Nucleus accumbens (tissue), 56 donors: ENCODE measurements at places on chromosomes 16 and 17.

GRCh38 chr17:81037798-81038733 lies 3.1 kb downstream of the BAIAP2 start:
- no peak for DNase-seq

GRCh38 chr17:10226930-10227695 lies 28.7 kb upstream of the GAS7 start:
- no peak for DNase-seq

DNA sequence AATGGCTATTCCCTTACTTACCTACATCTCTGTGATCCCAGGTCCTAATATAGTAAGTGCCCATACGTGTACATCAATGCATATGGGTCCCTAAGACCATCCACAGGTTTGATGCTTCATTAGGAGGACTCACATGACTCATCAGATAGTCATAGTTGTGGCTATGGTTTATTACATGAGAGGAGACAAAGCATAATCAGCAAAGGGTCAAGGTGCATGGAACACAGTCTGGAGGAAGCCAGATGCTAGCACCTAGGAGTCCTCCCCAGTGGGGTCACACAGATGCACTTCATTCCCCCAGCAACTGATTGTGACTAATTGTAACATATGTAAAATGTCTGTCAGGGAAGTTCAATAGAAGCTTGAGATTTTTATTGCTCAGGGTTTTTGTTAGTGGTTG lies 42.8 kb downstream of the PHKB start:
- DNase-seq: no peak

DNA sequence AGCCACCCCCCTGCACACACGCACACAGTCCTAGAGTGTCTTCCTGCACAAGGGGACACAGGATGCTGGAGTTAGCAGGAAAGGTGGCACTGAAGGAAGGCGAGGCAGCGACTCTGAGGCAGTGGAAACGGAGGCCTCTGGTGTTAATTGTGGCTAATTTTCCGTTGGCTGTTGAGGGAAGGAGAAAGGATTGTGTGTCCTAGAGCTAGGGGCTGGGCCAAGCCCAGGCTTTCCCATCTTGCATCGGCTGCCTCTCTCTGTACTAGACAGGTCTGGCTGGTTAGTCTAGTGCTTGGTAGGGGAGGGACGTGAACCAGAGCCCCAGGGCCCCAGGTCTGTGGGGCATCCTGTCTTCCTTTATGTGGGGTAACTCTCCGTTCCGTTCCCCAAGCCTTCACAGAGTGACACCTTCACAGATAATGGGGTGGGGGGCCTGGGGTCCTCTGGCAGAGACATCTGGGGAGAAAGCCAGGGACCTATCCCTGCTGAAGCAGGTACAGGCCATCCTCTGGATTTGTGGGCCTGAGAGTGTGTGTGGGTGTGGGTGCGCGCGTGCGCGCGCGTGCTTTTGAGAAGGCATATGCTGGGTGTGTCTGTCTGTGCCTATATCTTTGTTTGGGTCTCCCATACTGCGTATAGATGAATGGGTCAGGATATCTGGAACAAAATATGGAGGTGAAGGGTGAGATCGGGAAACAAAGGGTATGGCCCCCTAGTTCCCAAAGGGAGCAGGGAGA lies at the start of gene CHD3:
CHD3 (plus strand) TSS at position 606 of the 737 bp plus-strand sequence. CDS start 212 bp downstream, outside the sequence.
- no peak for DNase-seq

DNA sequence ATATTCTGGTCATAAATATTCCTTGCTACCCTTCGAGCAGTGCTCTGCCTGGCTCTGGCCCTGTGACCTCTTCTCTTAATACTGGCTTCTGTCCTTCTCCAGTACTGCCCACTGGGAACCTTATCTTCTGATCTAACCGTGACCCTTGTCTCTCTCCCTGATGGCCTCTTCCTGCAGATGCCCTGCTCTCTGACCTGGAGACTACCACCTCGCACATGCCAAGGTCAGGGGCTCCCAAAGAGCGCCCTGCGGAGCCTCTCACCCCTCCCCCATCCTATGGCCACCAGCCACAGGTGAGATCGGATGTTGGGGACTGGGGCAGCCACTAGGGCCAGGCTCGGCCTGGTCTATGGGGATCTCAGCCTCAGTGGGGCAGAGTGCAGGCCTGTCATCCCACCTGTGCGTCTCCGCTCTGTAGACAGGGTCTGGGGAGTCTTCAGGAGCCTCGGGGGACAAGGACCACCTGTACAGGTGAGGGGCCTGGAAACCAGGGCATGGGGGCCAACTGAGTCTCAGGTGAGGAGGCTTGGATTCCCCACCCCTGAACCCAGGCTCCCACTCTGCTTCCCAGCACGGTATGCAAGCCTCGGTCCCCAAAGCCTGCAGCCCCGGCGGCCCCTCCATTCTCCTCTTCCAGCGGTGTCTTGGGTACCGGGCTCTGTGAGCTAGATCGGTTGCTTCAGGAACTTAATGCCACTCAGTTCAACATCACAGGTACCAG lies 1.5 kb downstream of the TGFB1I1 start:
- no peak for DNase-seq

- no peak for DNase-seq
Observed at GRCh38 chr16:50021544-50021943, 3.5 kb upstream of the CNEP1R1 start.

DNA sequence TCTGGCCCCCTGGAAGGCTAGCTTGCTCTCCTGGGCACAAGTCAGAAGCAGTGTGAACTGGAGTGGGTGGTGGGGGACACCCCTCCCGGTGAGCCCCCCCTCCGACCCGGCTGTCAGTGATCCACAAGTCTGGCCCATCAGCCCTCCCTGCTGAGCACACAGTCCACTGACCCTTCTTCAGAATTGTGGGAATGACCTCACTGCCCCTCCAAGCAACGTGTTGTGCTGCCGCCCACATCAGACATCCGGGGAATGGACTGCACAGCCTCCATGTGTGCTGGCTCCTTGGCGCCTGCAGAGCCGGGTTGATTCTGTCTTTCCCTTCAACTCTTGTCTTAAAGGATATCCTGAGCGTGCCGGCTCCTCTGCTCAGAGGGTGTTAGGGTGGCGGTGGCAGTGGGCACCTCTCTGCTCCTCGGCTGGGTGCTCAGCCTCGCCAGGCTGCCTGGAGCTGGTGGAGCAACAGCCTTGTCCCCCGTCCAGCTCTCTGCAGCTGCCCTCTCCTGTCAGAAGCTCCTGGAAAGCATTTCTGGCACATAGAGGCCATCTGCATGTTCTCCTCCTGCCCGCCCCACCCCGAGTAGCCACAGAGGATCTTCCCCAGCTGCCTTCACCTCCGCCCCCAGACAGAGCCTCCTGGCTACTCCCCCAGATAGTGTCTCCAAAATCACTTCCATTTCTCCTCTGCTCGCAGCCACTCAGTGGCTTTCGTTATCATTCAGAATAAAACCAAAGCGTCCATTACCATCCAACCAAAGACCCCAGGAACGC lies 19.8 kb downstream of the NPTX1 start:
- no peak for DNase-seq

DNA sequence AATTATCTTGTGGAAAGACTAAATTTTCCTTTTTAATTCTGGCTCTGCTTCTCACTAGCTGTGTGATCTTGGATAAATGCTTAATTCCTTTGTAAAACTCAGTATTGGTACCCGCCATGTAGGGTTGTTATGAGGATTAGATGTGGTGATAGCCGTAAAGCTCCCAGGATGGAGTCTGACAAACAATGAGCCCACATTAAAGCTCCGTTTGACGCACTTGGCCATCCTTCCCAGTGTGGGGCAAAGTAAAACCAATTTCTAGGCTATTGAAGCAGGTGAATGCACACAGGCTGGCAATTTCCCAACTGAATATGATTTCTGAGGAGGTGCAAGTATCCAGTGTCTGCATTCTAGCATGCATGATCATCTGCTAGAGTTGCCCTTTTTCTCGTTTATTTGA lies 123.6 kb downstream of the MRTFB start:
- DNase-seq: no peak

DNA sequence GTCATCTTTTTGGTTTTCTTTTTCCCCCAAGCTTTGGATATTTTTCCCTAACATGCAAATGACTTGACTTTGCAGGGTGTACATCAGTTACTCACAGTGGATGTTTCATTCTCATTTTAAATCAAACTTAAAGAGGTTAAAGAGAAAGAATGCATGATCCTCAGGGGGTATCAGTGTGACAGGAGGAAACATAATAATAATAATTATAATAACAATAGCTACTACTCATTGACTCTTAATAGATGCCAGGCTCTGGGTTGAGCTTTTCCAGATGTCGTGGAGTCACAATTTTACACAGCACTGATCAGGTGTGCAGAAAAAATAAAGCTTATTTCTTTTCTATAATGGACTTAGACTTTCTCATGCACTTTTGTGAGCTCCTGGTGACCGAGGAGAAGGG lies 157.2 kb upstream of the CACNG3 start:
- DNase-seq: no peak

- no peak for DNase-seq
Observed at GRCh38 chr16:66376577-66377305, 10.2 kb downstream of the CDH5 start.

DNA sequence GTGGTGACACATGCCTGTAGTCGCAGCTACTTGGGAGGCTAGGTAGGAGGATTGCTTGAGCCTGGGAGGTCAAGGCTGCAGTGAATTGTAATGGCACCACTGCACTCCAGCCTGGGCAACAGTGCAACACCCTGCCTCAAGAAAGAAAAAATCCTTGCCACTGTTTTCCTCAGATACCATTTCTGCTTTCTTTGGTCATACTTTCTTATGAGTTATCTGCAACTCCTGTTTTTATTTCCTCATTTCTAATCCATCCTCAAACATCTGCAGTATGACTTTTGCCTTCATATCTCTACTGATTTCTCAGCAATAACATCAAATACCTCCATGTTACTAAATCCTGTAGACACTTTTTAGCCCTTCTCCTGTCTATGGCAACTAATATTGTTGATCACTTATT lies 3.1 kb upstream of the AP2B1 start:
- DNase-seq: no peak

- DNase-seq: no peak
Observed at GRCh38 chr17:54793271-54793670, 107.4 kb upstream of the TOM1L1 start.

GRCh38 chr16:58495521-58496331 lies 4.2 kb upstream of the NDRG4 start:
- peak; percentile 70 for DNase-seq

GRCh38 chr17:47223007-47223406 lies 13.9 kb downstream of the MYL4 start:
- no peak for DNase-seq

- DNase-seq: no peak
Observed at GRCh38 chr17:64771980-64772844, 110.1 kb upstream of the SMURF2 start.

DNA sequence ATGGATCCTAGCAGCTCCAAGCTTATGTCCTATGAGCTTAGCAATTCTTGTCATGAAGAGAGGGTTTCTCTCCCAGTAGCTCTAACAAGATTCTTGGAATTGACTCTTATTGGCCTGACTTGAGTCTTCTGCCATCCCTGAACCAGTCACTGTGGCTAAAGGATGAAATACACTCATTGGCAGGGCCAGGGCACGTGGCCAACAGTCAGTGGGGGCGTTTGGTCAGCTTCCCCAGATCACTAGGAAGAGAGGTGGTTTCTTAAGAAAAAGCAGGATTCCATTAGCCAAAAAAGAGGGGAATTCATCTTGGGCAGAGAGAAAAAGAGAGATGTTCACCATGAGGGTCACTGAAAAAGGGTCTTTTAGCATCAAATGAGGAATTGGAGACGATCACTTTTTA lies 363.2 kb downstream of the SNX29 start:
- DNase-seq: no peak

GRCh38 chr17:17849845-17850373 lies 13.1 kb upstream of the SREBF1 start:
- DNase-seq: no peak

- DNase-seq: no peak
Observed at GRCh38 chr16:67942510-67943255, 1.2 kb downstream of the LCAT start.

GRCh38 chr17:50371526-50371925 lies 1.5 kb downstream of the MRPL27 start:
- DNase-seq: no peak

DNA sequence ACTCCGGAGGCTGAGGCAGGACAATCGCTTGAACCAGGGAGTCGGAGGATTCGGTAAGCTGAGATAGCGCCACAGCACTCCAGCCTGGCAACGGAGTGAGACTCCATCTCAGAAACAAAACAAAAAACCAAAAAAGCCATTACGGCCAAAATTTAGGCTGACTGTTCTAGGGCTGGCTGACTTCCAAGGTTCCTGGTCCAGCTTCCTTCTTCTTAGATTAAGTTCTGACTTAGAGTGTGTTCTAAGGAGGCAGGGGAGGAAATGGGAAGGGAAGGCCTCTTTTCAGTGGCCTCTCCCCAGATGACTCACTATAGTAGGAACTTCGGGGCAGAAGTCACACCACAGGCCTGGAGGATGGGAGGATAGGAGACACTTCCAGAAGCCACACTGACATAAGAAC lies 27.7 kb upstream of the CLEC18B start:
- no peak for DNase-seq

- no peak for DNase-seq
Observed at GRCh38 chr16:1941162-1942046, 1.6 kb downstream of the MSRB1 start.

- no peak for DNase-seq
Observed at GRCh38 chr17:69012895-69013805, 47.6 kb downstream of the ABCA9 start.

DNA sequence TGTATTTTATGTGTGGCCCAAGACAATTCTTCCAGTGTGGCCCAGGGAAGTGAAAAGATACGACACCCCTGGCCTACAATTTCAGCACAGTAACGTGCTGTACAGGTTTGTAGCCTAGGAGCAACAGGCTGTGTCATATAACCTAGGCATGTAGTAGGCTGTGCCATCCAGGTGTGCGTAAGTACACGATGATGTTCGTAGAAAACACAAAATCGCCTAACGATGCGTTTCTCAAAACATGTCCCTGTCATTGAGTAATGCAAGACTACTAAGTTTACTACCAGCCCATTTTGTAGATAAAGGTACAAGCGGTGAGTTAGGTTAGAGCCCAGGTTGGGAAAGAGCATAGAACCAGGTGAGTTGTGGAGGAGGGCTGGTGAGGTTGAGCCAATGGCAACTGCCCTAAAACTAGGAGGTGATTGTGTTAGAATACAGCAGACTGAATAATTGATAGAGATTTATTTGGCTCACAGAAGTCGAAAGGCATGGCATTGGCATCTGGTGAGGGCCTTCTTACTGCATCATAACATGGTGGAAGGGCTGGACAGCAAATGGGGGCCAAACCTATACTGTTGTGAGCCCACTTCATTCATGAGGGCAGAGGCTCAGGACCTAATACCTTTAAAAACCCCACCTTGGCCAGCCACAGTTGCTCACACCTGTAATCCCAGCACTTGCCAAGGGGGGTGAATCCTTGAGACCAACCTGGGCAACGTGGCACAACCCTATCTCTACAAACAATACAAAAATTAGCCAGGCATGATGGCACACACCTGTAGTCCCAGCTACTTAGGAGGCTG lies 4.2 kb downstream of the EIF1 start:
- no peak for DNase-seq

- no peak for DNase-seq
Observed at GRCh38 chr16:85601730-85602401, 11.3 kb upstream of the GSE1 start.
